IPS DF 6.9 (cell line): ENCODE measurements at places on chromosomes 13 and 19.

DNA sequence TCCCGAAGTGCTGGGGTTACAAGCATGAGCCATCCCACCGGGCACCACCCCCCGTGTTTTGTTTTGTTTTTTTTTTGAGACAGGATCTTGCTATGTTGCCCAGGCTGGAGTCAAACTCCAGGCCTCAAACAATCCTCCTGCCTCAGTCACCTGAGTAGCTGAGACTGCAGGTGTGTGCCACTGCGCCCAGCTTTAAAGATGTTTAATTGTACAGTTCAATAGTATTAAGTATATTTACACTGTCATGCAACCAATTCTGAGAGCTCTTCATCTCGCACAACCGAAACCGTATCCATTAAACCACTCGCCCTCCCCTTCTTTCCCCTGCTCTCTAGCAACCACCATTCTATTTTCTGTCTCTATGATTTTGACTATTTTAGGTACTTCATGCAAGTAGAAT is 15.6 kb downstream of the NUCB1 start:
- no peak for DNase-seq

- DNase-seq, result no peak
Observed at GRCh38 chr13:52383366-52383765, 22.6 kb downstream of the THSD1 start.

- DNase-seq, result no peak
Observed at GRCh38 chr13:21733475-21734263, 62.8 kb downstream of the FGF9 start.

GRCh38 chr13:36919171-36919832 is 736 bp downstream of the SMAD9 start:
- no peak for DNase-seq

- DNase-seq, result no peak
Observed at GRCh38 chr13:21012841-21013681, 48.3 kb downstream of the LATS2 start.

DNA sequence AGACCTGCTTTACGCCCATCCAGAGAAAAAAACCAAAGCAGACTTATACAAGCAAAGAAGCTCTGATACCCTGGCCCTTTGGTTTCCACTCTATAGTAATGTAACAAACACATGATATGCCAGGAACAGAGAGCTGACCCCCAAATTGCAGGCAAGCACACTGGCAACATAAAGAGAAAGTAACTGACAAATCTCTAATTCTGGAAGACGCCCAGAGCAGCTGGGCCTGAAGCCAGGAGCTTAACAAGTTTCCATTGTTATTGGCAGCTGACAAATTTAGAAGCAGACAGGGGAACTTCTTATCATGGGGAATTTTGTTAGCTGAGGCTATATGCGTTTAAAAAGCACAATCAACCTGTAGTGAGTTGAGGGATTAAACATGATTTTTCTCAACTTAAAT is 158.0 kb downstream of the DLEU7 start:
- DNase-seq, result no peak

- DNase-seq, result no peak
Observed at GRCh38 chr13:44543369-44543768, 32.8 kb downstream of the TSC22D1 start.

- peak; percentile 48 for DNase-seq
Observed at GRCh38 chr19:41706741-41707501, 1.5 kb upstream of the CEACAM5 start.

GRCh38 chr19:35168196-35168595 is 13.7 kb downstream of the FXYD5 start:
- no peak for DNase-seq

GRCh38 chr19:36547001-36547732 is 19.1 kb upstream of the ZNF260 start:
- DNase-seq, result no peak

DNA sequence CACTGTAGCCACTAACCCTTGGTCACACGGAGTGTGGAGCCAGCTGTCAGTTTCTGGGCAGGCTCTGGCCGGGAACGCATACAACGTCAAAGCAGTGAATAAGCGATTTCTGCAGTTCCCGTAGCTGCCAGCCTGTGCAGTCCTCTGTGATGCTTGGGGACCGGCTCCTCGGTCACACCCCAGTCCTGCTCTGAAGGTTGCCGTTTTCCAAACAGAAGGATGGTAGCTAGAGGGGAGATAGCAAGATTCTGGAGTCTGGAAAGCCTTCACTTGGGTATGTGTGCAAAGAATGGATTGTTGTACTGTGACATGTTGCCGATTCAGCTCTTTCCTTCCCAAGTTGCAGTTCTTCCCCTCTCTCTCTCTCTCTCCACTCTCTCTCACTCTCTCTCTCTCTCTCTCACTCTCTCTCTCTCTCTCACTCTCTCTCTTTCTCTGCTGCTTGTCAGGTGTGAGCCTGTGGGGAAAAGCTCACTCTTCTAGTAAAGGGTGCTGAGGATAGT is 38.7 kb upstream of the C1QTNF9 start:
- DNase-seq, result no peak

- DNase-seq, result no peak
Observed at GRCh38 chr19:15790096-15790495, 2.6 kb downstream of the OR10H5 start.

GRCh38 chr13:66312312-66313087 is 917.6 kb downstream of the PCDH9 start:
- no peak for DNase-seq

GRCh38 chr13:78601124-78601873 is 2.1 kb downstream of the POU4F1 start:
- DNase-seq, result no peak

DNA sequence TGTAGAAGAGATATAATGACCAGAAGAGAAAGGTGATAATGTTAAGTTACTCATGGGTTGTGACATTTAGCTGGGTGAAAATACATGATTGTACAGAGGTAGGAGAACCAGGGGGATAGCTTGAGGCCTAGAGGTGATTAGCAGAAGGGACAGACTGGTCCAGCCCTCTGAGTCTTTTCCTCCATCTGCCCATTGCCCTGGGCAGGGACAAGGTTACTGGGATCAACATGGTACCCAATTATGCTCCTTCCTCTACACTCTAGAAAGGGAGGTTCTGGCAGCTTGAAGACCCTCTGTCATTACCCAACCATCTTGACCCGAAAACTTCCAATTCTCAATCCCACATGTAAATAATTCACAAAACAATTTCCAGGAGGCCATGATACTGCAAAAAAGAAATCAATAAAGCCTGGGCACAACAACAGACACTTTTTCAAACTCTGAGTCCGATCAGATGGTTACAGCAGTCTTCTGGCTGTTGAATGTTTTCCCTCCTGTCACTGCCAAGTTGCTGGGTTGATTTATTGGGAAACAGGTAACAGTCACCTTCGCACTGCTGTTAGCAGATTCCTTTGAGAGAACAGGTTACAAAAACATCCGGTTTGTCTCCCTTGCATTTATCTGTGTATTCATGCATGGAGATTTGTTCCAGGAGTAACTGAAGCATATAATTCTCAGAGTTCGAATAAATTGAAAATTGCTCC is 239.1 kb upstream of the HTR2A start:
- no peak for DNase-seq

DNA sequence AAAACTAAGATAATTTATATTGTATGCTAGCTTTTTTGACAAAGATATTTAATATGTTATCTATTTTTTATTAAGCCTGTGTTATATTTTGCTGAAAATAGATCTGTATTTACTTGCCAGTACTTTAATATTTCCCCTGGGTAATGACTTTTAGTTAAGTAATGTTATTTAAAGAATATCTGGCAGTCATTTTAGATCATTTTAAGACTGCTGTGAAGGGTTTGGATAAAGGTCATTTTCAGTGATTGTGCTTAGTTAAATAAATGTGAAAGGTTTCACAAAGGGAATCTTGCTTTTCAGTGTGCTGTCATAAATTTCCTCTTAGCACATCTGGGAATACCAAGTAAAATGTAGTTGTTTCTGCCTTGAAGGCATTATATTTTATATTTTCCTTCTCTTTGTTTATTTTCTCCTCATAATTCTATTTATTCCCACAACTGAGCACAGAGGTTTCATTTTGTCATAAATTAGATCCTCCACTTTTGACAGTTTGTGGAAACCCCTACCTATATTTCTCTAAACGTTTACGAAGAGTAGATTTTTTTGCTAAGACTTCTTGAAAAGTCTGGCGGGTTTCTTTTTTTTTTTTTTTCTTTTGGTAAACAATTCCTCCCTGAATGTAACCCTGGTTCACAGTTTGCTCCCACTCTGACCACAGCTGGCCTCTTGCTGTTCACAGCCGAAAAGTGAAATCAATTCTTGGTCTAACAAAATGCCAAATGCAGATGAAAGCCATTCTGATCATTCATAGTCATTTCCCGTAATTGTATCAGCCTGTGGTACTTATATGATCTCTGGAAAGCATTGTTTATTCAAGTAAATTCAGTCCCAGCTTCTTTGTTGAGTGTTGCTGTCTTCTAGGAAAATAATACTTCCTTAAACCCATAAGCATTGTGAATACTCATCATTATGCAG is 87.8 kb downstream of the MAB21L1 start:
- no peak for DNase-seq

DNA sequence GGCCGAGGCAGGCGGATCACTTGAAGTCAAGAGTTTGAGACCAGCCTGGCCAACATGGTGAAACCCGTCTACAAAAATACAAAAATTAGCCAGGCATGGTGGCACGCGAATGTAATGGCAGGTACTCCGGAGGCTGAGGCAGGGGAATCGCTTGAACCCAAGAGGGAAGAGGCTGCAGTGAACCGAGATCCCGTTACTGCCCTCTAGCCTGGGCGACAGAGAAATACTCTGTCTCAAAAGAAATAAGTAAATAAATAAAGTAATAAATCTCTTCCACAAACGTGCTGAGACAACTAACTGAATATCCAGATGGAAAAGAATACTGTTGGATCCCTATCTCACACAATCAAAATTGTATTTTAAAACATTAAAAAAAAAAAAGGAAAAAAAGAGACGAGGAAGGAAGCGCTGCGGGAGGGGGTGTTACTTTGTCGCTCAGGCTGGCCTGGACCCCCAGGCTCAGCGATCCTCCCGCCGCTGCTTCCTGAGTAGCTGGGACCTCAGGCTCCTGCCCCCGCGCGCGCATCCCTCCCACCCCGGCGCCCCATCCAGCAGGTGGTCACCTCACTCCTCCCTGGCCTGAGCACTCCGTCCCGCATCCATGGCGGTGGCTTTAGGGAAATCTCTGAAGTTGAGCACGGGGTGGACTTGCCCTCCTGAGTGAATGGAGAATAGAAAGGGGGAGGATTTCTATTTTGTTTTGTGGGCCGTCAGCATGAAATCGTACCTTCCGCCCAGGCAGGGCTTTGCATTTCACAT is 628 bp upstream of the ZNF813 start:
- no peak for DNase-seq
